ENCODE measurements at places on chromosomes 7 and 10.

DNA sequence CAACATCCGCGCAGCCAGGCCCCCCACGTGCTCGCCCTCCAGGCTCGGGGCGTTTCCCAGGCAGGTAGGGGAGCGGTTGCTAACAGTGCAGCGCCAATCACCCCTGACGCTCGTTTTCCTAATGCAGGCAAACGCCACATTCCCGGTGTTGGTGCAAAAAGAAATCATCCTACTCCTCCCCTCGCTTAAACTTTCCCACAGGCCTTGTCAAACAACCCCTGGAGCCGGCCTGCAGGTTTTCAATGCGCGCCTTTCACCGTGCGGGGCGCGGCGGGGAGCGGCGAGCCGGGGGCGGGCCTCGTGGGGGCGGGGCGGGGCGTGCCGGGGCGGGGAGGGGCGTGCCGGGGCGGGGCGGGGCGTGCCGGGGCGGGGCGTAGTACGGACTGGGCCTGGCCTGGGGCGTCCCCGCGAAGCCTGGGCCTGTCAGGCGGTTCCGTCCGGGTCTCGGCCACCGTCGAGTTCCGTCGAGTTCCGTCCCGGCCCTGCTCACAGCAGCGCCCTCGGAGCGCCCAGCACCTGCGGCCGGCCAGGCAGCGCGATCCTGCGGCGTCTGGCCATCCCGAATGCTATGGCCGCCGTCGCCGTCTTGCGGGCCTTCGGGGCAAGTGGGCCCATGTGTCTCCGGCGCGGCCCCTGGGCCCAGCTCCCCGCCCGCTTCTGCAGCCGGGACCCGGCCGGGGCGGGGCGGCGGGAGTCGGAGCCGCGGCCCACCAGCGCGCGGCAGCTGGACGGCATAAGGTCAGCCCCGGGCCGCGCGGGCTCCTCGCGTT is at the start of gene ECHDC3:
Gene ECHDC3, plus strand, starts transcription at position 374 of the 770 bp plus-strand sequence. Its CDS starts 195 bp downstream, at position 569.
- peaks cover 48% of the 10 kb centered on the region for H3K27me3 ChIP-seq
- no peak for DNase-seq
- peak within 1 kb of the TSS; percentile 65 for H3K4me3 ChIP-seq
- peaks cover 6% of the 10 kb centered on the region for H3K4me1 ChIP-seq
- no peak within 1 kb of the TSS for H3K27ac ChIP-seq

DNA sequence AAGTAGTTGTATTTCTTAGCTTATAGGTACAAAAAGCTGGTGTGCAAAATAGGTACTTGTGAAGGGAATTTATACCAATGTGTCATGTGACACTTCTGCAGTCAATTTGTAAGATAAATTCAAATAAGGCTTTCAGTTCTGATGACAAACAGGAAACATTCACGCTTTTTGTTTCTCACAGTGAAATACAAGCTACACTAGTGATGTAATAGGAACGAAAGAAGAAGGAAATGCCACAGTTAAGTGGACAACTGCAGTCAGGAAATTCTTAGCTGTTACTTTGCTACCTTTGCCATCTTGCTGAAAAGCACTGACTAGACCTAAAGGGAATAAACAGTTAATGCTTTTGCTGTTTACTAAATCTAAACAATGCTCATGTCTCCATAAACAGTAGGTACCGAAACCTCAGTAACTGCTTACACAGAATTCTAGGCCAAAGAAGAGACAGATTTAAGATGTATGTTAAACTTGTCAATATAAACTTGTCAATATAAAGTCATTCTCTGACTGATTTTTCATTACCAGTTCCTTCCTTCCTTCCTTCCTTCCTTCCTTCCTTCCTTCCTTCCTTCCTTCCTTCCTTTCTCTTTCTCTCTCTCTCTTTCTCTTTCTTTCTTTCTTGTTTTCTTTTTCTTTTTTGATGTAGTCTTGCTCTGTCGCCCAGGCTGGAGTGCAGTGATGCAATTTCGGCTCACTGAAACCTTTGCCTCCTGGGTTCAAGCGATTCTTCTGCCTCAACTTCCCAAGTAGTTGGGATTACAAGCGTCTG is 10.1 kb downstream of the OTUD1 start:
- peaks cover 6% of the 10 kb centered on the region for H3K36me3 ChIP-seq
- peaks cover 21% of the 10 kb centered on the region for H3K4me1 ChIP-seq
- peak overlapping the region; percentile 29 for H3K27ac ChIP-seq
- H3K27me3 ChIP-seq = no peaks in the 10 kb centered on the region
- peak overlapping the region; percentile 18 for H3K4me3 ChIP-seq

- H3K27me3 ChIP-seq = peaks cover 20% of the 10 kb centered on the region
- no peak overlapping the region for H3K27ac ChIP-seq
- no peak overlapping the region for H3K4me3 ChIP-seq
- no peaks in the 10 kb centered on the region for H3K4me1 ChIP-seq
- H3K36me3 ChIP-seq = no peaks in the 10 kb centered on the region
- no peak for DNase-seq
Measured at GRCh38 chr10:48555310-48556042, 49.4 kb downstream of the ARHGAP22 start.

DNA sequence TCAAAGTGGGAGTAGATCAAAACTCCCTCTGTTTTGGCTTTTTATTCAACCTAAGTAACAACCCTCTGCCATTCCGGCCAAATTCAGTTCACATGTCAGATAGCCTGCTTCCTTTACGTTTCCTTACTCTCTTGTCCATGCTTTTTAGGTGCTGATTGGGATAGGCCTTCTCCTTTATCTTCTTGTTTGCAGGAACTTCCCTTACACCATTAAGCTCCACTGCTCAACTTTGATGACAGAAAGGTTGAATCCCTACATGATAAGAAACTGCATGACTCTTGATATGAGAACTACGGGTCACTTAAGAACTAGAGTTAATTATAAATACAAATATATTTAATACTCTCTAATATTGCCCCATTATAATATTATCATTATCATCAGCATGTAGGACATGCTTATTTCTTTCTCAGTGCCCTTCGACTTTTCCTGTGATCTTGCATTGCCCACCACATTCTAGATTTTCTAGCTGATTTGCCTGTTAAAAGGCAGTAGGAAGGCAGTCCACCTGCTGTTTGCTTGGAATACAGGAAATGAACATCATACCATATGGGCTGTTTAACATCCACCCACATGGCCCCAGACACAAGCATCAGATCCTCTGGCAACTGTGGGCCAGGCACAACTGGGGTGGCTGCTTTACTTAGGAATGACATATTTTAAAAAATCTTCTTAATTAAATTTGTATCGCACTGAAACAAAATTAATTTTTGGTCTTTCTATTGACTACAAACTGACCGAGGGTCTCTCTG is 59.7 kb upstream of the CCDC6 start:
- H3K4me1 ChIP-seq = no peaks in the 10 kb centered on the region
- H3K4me3 ChIP-seq = no peak overlapping the region
- H3K36me3 ChIP-seq = peaks cover 2% of the 10 kb centered on the region
- no peak overlapping the region for H3K27ac ChIP-seq

GRCh38 chr7:44276571-44277221 is 48.7 kb downstream of the CAMK2B start:
- no peak overlapping the region for H3K27ac ChIP-seq
- no peaks in the 10 kb centered on the region for H3K4me1 ChIP-seq
- peaks cover 19% of the 10 kb centered on the region for H3K27me3 ChIP-seq

DNA sequence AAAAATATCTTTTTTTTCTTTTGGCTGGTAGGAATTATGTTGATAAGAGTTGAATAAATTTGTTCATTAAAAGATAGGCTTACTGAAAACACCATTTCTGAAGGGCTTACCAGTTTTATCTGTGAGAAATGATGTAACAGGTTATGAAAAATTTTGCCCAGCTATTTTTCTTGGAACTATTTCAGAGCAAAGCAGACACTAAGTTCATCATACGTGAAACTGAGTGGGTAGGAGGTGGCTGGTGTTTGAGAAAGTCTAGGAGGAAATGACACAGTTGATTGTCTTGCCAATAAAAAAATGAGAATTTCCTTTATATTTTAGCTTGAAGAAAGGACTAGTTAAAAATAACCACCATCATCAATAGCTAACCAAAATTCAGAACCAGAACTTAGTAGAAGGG is 6.2 kb upstream of the MRC1 start:
- H3K4me3 ChIP-seq = no peak overlapping the region
- no peak for DNase-seq
- no peaks in the 10 kb centered on the region for H3K4me1 ChIP-seq
- H3K27me3 ChIP-seq = peaks cover 13% of the 10 kb centered on the region
- no peak overlapping the region for H3K27ac ChIP-seq

DNA sequence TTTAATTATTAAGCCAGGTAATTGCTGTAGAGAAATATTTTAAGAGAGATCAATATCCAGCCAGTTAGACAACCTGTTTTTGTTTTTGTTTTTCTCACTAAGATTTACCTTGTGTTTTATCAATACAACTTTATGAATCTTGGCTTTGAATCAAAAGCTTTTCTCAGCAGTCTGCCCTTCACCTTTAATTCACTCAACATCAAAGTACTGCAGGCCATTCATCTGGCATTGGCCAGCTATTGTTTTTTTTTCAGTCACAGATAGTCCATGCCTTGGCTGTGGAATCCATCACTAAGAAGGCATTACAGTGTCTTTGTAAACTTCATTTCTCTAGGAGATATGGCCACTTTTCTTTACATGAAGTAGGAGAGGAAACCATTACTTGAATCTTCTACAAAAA is 20.2 kb downstream of the SGCE start:
- no peak overlapping the region for H3K27ac ChIP-seq
- peaks cover 2% of the 10 kb centered on the region for H3K36me3 ChIP-seq
- H3K4me1 ChIP-seq = no peaks in the 10 kb centered on the region
- H3K27me3 ChIP-seq = peaks cover 73% of the 10 kb centered on the region
- no peak for DNase-seq

DNA sequence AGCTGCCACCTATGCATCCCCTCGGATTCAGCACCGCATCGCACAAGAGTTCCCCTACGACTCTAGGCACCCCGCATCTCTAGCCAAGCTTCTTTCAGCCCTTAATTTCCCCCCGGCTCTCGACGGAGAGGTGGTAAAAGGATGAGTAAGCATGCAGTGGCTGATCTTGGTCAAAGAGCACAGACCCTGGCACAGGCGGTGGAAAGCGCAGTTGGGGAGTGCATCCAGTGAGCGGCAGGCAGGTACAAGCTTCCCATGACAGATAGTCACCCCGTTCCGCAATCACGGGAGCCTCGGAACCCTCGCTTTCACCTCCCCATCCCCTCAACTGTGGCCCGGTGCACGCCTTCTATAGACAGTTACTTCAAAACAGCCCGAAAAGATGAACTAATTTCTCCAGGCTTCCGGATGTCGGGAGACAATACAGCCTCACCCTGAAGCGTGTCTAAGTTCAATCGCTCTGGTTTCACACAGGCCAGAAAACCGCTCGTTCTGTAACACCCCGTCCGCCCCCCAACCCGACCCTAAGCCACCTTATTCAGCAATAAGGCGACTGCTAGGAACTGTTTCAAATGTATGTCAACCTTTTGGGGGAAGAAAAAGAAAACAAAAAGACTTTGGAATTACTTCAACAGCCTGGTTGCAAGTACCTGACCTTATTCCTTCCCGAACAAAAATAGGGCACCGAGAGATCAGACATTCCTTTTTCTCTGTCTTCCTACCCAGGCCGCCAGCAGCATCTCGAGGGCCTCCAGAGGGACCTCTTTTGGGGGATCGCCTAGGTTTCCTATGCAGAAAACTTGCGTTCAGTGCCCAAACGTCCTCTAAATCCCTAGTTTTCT is 1.4 kb downstream of the RHEB start:
- H3K4me1 ChIP-seq = peaks cover 55% of the 10 kb centered on the region
- H3K27ac ChIP-seq = peak overlapping the region; percentile 88
- H3K4me3 ChIP-seq = peak overlapping the region; percentile 84
- peak; percentile 37 for DNase-seq
- H3K27me3 ChIP-seq = no peaks in the 10 kb centered on the region
- peaks cover 21% of the 10 kb centered on the region for H3K36me3 ChIP-seq

GRCh38 chr7:84686373-84686772 is 491.8 kb upstream of the SEMA3A start:
- no peak overlapping the region for H3K4me3 ChIP-seq
- no peaks in the 10 kb centered on the region for H3K36me3 ChIP-seq
- H3K27ac ChIP-seq = no peak overlapping the region

DNA sequence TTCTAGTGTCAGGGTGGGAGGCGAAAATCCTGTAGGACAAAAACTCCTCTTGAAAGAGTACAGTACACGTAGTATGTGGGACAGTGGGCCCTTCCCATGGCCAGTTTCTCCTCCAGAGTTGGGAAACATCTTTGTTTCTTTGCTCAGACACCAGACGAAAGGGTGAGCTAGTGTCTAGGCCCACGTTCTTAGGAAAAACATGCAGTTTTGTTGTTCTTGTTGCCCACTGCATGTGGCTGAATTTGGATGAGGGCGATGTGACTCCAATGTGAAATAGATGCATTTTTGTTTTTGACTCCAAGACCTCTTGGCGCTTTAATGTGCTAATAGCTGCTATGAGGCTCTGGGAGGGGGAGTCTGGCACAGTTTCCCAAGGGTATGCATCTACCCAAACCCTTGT is 100.8 kb downstream of the ATXN7L1 start:
- peaks cover 6% of the 10 kb centered on the region for H3K36me3 ChIP-seq
- H3K4me3 ChIP-seq = no peak overlapping the region
- H3K4me1 ChIP-seq = peaks cover 21% of the 10 kb centered on the region
- H3K27me3 ChIP-seq = no peaks in the 10 kb centered on the region

DNA sequence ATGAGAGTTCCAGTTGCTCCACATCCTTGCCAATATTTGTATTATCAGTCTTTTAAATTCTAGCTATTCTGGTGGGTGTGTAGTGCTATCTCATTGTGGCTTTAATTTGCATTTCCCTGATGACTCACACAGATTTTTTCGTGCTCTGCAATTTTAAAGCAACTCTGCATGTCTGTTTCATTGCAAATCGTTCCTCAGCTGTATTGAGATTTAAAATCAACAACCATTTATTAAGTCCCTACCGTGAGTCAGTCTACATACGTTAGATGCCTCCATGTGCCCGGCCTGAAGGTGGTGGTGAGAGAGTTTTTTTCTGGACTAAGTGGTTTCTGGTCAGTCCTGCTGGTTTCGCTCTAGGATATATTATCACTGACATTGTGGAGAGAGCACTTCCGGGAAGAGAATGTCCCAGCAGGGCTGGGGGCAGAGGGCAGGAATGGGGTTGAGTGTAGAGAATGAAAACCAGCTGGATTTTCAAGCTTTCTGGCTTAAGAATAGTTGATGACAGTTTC is 8.4 kb upstream of the HYCC1 start:
- no peak overlapping the region for H3K27ac ChIP-seq
- DNase-seq = no peak
- H3K36me3 ChIP-seq = peaks cover 1% of the 10 kb centered on the region
- peaks cover 4% of the 10 kb centered on the region for H3K4me1 ChIP-seq
- peaks cover 19% of the 10 kb centered on the region for H3K27me3 ChIP-seq
- H3K4me3 ChIP-seq = no peak overlapping the region

All from central memory CD8-positive, alpha-beta T cell (primary cell).